ENCODE measurements at places on chromosomes 1 and 21.

DNA sequence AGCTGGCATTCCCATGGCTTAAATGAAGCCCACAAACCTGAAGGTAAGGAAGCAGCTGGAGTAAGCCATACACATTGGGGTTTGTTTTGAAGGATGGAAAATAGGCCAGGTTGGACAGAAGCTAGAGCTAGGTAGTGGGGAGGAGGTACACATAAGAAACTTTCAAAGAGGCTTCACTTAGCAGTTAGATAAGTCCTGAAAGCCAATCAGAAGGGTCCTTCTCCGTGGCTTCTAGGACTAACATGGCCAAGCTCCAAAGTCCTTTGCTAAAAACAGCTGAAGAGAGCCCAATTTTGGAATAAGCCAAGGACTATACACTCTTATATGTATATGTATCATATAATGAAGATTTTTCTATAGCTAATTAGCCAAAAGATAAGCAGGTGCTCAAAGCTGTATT lies 1.8 kb downstream of the EYA3 start:
- DNase-seq, result no peak

DNA sequence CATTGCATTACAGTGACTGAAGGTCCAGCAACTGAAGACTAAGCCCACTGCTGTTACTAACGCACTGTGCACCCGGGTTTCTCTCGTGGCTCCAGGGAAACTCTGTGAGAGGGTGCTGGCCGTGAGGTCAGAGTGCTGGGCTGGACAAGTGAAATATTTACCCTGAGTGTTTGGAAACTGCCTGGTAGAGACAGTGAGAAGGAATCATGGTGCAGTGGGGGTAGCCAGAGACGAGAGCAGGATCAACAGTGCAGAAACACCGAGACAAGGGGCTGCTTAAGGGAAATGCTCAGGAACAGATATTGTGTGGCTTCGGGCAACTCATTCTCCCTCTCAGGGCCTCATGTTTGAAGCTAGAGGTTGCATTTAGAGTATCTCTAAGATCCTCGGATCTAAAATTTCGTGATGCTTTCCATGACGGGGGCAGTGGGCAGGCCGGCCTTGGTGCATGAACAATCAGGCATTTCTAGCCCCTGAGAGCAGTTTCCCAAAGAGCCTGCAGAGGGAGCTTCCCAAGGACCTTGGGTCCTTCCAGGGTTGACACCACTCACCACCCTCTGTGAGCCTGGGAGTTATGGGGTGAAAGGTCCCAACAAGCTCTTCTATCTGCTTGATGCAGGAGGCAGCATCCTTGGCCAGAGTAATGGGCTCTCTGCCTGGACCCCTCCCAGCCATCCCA lies 9.7 kb downstream of the CD2 start:
- DNase-seq, result no peak

DNA sequence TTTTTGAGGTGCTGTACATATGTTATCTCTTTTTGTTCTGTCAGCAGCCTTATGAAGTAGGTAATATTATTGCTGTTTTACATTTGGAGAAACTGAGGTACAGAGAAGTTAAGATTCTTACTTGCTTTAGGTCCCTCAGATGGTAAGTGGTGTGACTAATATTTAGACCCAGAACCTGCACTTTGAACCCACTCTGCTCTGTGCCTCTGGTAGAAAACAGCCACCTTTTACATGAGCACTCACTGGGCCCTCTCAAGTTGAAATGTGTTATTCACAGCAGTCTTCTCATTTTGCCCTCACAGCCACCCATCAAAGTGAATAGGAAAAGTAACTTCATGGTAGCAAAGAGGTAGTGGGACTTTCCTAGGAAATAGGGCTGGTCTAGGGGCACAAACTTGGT lies 4.7 kb downstream of the NSUN4 start:
- DNase-seq, result no peak

DNA sequence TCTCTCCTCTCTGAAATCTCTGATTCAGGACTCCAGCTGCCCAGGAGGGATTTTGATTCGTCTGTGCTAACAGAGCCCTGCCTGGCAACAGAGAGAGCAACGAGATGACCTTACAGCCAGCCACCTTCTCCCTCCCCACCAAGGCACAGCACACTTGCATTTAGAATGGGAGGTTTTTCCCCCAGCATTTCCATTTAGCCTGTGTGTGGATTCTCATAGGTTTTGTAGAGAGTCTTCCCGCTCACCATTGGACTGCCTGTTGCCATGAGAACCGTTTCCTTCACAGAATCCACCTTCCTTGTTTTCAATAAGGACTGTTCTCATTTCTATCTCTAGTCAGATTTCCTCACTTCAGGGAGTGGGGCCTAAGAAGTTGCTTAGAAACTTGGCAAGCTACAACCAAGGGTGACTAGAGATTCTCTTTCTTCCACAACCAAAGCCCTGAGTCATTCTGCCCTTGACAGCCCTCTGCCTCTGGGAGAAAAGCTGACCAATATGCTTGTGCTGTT lies 5.8 kb upstream of the IKBKE start:
- DNase-seq, result no peak

- DNase-seq, result no peak
These were observed 160.5 kb upstream of the HMCN1 start for GRCh38 chr1:185573677-185574076.

DNA sequence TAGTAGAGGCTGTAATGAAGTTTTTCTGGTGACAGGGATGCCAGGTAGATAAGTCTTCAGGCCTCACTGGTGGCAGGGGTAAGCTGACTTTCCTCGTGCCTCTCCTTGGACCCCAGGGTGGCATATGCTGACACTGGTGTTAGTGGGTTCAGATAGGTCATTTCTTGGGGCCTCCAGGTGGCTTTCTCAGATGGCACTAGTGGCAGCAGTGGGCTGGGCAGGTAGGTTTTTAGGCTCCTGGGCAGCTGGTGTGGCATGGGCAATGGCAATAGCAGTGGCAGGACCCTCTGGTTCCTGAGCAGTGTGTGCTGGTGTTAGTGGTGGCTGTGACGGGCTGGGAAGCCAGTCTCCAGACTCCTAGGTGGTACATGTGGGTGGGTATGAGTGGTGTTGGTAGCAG lies 140.3 kb downstream of the PTBP2 start:
- DNase-seq, result no peak

DNA sequence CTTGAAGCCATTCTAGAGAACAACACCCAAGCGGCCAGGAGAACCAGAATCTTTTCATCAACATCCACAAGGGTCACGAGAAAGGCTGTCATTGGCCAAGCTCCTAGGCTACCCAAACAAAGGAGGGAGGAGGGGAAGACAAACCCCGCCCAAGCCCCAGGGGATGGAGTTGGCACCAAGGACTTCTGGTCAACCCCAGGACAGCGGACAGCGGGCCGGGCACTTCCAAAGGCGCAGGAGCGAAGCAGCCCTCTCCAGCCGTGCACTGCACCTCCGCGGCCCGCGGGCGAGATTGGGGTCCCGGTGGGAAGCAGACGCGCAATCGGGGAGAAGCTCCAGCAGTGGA lies at the start of gene CLIC6:
Gene CLIC6 (plus strand): TSS at position 192 of the 346 bp plus-strand sequence. CDS start 395 bp downstream, outside the sequence.
- no peak for DNase-seq

GRCh38 chr1:41769068-41769467 lies 149.7 kb downstream of the HIVEP3 start:
- no peak for DNase-seq
